ENCODE measurements at places on chromosomes 6 and 20.

DNA sequence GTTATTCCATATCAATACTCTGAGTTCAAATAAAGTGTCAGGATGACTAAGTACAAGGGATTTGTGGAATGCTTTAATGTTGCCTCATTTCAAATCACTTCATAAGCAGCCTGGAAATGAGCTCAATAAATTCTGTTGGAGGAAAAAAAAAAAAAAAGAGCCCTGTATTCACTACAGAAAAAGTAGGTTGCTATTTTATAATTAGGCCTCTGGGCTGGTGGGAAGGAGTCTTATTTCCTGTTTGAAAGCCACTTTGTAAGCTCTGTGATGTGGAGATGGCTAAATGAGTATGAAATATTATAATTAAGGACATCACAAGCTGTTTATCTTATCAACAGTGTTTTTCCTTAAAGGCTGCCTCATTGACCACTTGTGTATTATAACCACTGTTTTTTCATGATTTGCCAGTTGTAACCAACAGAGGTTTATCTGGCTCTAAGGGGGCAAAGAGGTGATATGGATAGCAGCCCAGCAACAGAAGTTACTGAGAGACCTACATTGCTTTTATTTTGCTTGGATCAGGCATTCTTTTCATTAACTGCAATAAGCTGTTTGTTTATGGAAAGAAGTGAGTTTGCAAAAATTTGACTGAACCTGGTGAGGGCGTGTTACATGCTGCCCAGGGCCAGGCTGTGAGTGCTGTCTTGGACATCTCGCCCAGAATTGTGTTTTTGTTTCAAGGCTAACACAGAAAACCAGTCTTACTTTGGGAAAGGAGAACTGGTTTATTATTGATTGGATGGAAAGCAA is 563.3 kb upstream of the MAP3K7 start:
- DNase-seq: no peak

DNA sequence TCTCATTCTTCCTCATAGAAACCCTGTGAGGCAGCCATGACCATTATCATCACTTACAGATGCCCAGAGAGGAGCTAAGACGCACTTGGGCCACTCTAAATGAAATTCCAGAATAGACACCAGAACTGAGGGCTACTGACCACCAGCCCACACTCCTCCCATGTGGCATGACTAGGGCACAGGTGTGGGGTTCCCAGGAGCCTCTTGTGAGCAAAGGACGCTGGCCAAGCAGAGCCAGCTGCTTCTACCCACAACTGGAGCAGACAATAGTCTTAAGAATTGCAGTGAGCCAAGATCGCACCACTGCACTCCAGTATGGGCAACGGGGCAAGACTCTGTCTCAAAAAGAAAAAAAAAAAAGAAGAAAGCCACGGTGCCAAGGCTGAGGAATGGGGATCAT is 10.0 kb downstream of the AHCY start:
- no peak for DNase-seq

DNA sequence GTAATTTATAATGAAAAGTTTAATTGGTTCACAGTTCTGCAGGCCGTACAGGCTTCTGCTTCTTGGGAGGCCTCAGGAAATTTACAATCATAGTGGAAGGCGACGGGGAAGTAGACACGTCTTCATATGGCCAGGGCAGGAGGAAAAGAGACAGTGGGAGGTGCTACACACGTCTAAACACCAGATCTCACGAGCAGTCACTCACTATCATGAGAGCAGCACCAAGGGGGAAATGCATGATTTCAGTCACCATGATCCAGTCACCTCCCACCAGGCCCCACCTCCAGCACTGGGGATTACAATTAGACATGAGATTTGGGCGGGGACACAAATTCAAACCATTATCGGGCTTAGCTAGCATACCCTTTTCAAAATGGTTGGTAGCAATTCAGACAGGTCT is 41.2 kb downstream of the EIF2S2 start:
- no peak for DNase-seq

DNA sequence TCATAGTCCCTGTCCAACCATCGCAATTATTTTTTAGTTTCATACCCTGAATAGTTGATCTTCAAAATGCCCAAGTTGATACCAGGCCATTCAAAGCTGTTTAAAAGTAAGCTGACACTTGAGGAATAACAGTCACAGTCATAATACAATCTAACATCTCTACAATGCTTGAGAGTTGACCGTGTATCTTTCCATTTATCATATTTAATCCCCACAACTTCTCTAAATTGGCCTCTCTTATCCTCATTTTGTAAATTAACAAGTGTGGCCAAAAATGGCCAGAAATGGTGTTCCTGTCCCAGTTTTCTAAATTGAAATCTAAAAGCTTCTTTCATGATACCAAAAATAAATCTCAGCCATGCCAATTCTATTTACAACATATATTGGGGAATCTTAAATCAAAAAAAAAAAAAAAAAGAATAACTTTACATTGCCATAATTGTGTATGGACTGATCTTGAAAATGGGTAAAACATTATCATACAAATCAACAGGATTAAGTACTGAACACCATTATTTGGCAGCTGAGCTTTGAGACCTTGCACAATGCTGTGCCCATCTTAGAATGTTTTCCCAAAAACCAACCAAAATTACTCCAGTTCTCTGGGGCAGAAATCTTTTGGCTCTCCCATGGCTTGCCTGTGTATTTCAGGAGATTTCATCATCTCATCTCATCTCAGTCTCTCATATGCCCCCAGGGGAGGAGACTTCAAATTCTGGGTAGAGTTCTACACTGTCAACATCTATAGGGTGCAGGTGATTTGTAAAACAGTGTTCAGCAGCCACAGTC is 448.7 kb upstream of the JARID2 start:
- no peak for DNase-seq

GRCh38 chr6:31842053-31842452 is 14.5 kb downstream of the HSPA1B start:
- no peak for DNase-seq

DNA sequence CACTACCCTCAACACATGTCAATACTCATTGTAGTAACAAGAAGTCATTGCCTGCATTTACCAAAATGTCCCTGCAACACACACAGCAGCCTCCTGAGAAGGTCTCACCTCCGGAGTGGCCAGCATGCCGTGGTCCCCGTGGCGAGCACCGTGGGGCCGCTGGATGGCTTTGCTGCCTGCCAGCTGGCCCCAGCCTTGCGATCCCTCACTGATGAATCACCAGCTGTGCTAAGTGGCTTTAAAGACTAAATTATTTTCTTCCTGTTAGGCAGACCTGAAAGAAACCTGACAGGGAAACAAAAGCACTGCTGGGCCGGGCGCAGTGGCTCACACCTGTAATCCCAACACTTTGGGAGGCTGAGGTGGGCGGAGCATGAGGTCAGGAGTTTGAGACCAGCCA is 306.7 kb downstream of the CDH4 start:
- DNase-seq: no peak

DNA sequence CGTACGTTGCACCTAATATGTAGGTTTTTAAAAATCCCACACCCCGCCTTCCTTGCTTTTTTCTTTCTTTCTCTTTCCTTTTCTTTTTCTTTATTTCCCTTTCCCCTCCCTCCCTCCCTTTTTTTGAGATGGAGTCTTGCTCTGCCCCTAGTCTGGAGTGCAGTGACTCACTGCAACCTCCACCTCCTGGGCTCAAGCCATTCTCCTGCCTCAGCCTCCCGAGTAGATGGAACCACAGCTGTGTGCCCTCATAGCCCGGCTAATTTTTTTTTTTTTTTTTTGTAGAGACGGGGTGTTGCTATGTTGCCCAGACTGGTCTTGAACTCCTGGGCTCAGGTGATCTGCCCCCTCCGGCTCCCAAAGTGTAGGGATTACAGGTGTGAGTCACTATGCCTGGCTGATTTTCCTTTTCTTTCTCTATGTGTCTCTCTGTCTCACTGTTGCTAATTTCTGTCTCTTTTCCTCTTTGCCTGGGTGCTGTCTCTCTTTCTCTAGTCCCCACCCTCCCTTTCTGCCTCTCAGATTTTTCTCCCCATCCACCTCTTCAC is 61.2 kb downstream of the SRC start:
- no peak for DNase-seq

GRCh38 chr20:25706793-25707192 is 10.1 kb upstream of the ZNF337 start:
- no peak for DNase-seq

- DNase-seq: no peak
Measured at GRCh38 chr20:51128198-51128597, 105.3 kb upstream of the KCNG1 start.

GRCh38 chr6:95127261-95127660 is 450.1 kb upstream of the MANEA start:
- DNase-seq: no peak

DNA sequence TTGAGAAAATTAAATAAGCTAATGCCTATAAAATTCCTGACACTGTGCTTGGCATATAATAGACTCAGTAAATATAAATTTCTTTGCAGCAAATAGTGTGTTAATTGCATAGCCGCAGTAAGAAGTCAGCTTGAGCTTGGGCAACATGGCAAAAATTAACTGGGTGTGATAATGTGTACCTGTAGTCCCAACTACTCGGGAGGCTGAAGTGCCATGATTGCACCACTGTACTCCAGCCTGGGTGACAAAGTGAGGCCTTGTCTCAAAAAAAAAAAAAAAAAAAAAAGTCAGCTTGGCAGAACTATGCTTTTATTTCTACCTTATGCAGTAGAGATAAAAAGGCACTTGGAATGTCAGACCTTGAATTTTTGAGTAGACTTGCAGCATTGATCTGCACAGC is 121.8 kb downstream of the AKAP7 start:
- no peak for DNase-seq

DNA sequence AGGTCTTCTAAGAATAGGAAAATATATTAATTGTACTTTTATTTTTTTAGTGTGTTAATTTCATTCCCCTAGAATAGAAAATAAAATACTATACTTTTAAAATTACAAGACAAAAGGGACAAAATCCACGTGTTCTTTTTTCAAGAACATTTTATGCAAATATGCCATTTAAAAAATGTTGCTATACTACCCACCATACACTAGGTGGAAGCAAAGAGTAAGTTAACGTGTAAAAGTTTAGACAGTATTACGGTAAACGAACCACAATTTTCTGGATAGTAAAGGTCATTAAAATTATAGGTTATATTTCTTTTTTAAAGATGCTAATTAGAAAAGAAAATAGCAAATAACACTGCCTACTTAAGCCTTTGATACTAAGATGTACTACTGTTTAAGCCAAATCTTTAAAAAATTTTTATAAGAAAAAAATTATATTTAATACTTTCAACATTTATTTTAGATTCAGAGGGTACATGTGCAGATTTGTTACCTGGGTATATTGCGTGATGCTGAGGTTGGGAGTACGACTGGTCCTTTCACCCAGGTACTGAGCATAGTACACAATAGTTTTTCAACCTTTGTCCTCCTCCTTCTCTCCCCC is 287.6 kb downstream of the PHF3 start:
- no peak for DNase-seq

DNA sequence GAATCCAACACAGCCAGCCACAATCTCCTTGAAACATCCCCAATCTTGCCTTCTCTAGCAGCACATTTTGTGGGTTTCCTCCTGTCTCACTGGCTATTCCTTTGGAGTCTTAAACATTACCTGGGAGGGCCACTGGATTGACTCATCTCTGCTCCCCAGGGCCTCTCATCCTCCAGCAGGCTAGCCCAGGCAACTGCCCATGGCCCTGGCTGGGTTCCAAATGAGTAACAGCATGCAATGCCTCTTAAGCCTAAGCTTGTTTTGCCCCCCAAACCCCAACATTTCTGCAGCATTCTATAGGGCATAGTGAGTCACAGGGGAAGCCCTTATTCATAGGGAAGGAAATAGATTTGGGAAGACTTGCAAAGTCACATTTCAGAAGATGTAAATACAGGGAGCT is 204.9 kb downstream of the FOXA2 start:
- no peak for DNase-seq

- DNase-seq: no peak
Measured at GRCh38 chr20:57759724-57760123, 49.9 kb upstream of the PMEPA1 start.

- no peak for DNase-seq
Measured at GRCh38 chr20:21179757-21180156, 53.9 kb downstream of the KIZ start.

Data from stimulated activated CD8-positive, alpha-beta memory T cell treated with anti-CD3 and anti-CD28 coated beads, Interleukin-7, amount 100 ng/mL, for 24 hours (primary cell).